Stimulated activated naive CD8-positive, alpha-beta T cell treated with anti-CD3 and anti-CD28 coated beads, Interleukin-15, Interleukin-2, amounts not matched to agents 100 U/mL and 50 U/mL, for 24 hours (primary cell): ENCODE measurements at places on chromosomes 4 and X.

DNA sequence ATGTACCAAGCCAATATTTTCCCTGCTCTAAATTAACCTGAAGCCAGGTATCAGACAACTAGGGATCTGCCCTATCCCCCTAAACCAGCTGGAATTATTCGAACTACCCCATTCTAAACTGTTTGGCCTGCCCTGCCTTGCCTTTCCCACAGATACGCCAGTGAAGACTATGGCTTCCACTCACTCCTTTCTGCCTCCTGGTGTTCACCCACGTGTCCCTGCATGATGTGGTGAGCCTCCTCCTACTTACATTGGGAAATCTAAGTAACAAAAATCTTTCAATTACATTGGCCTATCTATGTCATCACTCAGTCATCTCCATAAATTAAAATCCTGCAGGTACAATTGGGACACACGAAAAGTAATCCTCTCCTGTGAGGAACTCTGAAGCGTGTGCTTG is 6.1 kb upstream of the LDOC1 start:
- DNase-seq, result no peak

DNA sequence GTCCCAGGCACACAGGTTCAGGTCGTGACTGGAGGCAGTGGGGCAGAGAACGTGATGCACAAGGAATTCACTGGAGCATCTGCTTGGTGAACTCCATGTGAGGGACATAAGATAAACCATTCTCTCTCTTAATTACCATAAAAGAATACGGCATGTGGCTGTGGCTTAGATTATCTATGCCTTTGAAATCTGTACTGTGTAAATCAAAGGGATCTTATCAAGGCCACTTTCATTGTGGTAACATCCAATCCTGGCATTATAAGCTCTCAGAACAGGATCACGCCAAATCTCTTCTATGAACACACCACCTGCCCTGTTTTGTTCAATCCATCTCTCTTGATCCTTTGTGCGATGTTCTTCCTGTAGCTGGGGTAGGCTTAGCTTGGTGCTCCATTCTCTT is 192.3 kb downstream of the SPATA18 start:
- DNase-seq, result no peak

- DNase-seq, result no peak
These were observed 424.2 kb downstream of the KLHL4 start for GRCh38 chrX:87941841-87942240.

- DNase-seq, result no peak
These were observed 24.8 kb downstream of the CTBP1 start for GRCh38 chr4:1223841-1224809.

DNA sequence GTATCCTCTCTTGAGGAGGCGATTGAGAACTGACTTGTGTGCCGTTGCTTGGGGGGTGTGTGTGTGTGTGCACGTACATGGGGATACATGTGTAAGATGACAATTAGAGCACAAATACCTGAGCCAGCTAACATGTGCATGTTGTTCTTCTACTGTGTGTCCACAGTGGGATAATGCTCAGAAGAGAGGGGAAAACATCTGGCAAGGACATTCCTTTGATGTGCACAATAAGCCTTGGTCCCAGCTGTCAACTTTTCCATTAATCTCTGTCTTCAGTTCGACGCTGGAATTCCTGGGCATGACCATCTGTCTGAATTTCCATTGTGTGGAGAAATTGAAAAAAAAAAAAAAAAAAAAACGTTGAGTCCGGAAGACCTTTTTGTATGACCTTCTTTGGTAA is 592.0 kb upstream of the GALNTL6 start:
- DNase-seq, result no peak

DNA sequence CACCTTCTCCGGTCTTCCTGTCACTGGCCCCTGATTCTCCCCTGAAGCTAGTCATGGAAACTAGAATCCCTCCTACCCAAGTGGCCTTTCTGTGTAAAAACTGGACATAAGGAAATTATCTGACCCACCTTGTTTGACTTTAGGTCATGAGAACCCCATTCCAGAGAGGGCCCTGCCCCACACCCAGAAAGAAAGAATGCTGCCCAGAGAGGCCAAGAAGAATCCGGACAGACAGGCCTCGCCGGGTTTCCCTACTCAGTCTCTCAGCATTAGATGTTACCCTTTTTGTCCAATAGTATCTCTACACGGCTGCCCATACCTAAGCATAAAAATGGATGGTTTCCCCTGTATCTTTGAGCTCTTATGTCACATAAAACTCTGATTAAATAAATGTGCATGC is 83.3 kb upstream of the HELT start:
- no peak for DNase-seq

DNA sequence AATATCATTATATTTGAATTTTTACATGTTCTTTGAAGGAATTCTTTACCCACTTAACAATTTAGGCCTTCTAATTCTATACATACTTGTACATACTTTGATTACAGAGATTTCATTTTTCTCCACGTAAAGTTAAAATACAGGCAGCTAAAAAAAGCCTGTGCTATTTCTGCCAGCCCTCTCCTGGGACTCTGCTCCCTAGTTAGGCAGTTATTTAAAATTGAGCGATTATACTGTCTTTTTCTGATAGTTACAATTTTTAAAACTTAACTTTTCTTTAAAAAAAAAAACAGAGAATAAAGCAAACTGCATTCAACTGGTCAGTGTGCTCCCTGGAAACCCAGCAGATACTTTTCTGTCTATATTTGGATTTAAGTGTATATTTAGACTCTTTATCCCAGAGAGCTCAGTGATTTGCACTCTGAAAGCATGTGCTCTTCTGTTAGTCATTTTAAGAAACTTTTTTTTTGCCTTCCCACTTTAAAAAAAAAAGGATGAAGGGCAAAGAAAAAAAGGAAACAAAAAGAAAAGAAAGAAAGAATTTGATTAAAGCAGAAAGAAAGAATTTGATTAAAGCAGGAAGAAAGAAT is 18.1 kb upstream of the FAM241A start:
- no peak for DNase-seq

- DNase-seq, result no peak
These were observed 17.0 kb upstream of the MOB1B start for GRCh38 chr4:70885174-70885573.

GRCh38 chr4:139175646-139176301 is 1.2 kb downstream of the ELF2 start:
- no peak for DNase-seq

- DNase-seq, result no peak
These were observed 112.6 kb downstream of the EFNB1 start for GRCh38 chrX:68941385-68941952.

- DNase-seq, result no peak
These were observed 21.5 kb downstream of the JADE1 start for GRCh38 chr4:128830906-128831503.

- no peak for DNase-seq
These were observed at the start of gene SERTM2 for GRCh38 chrX:111511477-111511876. TSS of gene SERTM2 (plus strand) at chrX:111511645. CDS start at chrX:111518858, 7,213 bp downstream.

GRCh38 chr4:183437452-183437851 is 7.0 kb upstream of the CDKN2AIP start:
- DNase-seq, result no peak

DNA sequence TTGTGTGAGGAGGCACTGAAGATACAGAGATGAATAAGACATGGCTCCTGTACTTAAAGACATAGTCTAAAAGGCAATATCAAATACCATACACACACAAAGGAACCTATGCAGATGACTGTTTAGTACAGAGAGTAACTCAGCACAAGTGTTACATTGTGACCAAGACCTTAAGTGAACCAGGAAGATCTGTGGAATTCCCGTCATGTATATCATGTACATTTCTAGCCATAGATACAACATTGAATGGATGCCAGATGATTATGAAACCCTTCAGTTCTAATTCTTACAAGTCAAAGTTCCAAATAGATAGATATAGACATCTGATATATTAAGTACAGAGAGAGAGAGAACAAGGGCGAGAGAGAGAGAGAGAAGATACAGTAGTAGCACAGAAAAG is 73.2 kb downstream of the PAK3 start:
- no peak for DNase-seq

GRCh38 chr4:2480649-2481048 is 11.7 kb downstream of the RNF4 start:
- DNase-seq, result no peak

DNA sequence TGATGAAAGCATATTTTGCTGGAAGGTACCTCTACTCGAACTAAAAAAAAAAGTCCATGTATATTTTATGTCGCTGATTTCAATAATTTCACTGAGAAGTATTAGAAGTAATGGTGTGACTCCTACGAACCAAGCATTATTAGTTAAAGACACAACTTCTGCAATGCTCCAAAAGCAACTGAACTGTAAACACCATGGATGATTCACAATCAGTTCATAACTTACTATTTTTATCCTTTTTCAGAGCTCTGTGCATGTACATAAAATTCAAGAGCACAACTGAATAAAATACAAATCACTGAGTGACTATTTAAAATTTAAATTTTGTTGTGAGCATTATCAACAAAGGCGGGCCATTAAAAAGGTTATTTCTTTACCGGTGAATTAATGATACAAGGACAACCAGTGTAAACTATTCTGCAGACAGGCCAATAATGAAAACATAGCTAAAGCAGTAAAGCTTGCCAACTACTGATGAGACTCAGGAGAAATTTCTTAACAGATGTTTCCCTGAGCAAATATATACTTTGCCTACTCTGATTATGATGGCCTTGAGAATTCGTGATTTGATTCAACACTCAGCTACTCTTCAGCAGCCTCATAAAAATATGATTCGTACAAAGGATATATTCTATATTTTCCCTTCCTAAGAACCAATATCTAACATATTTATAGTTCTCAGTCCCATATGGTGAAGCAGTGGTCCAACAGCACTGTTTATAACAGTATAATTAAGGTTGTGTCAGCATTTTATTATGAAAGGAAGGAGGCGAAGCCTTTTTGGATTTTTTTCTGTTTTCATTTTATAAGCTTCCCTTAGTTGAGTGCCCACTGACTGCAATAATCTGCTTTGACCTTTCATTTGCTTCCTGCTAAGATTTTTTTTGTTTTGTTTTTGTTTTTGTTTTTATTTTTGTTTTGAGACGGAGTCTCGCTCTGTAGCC is 62.8 kb upstream of the NEIL3 start:
- DNase-seq, result no peak

DNA sequence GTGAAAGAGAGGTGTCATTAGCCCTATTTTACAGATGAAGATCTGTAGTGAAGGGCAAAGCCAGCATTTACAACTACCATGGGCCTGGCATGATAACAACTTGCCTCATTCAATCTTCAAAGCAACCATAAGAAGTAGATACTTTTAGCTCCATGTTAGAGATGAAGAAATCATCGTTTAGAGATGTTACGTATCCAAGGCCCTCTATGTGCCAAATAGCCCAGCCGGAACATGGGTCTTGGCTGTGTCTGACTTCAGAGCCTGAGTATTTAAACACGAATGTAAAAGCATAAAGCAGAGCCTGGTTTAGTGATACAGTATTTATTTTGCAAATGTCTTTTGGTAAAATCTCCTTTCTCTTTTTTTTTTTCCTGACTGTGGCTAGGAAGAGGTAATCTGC is 197.1 kb downstream of the RASL11B start:
- no peak for DNase-seq

- no peak for DNase-seq
These were observed 81.1 kb downstream of the ATP11C start for GRCh38 chrX:139851730-139852129.
